Activated CD4-positive, alpha-beta T cell treated with anti-CD3 and anti-CD28 coated beads, Interleukin-2, amount 10 ng/mL, durations not matched to agents 7 days and 5 days (primary cell): ENCODE measurements at places on chromosomes 6 and 20. TPM values are rescaled to one million over a fixed set of nuclear protein-coding genes. Genes with fewer than 3 reads are reported as not detected.

YIPF3 gene
- total RNA-seq: 71.7 TPM

SYCP2 gene
- total RNA-seq: 7.6 TPM

CDH22 gene
- not detected for total RNA-seq

GRCh38 chr6:35977308-35977707 lies 47.1 kb downstream of the SLC26A8 start:
- DNase-seq: no peak
- H3K36me3 ChIP-seq: no peaks in the 10 kb centered on the region
- no peak overlapping the region for H3K4me3 ChIP-seq
- H3K27ac ChIP-seq: no peak overlapping the region
- H3K27me3 ChIP-seq: peaks cover 11% of the 10 kb centered on the region

- no peaks in the 10 kb centered on the region for H3K27me3 ChIP-seq
- no peak for DNase-seq
- no peaks in the 10 kb centered on the region for H3K36me3 ChIP-seq
- no peaks in the 10 kb centered on the region for H3K4me1 ChIP-seq
Measured at GRCh38 chr6:23454080-23454976, 671.7 kb upstream of the NRSN1 start.

DNA sequence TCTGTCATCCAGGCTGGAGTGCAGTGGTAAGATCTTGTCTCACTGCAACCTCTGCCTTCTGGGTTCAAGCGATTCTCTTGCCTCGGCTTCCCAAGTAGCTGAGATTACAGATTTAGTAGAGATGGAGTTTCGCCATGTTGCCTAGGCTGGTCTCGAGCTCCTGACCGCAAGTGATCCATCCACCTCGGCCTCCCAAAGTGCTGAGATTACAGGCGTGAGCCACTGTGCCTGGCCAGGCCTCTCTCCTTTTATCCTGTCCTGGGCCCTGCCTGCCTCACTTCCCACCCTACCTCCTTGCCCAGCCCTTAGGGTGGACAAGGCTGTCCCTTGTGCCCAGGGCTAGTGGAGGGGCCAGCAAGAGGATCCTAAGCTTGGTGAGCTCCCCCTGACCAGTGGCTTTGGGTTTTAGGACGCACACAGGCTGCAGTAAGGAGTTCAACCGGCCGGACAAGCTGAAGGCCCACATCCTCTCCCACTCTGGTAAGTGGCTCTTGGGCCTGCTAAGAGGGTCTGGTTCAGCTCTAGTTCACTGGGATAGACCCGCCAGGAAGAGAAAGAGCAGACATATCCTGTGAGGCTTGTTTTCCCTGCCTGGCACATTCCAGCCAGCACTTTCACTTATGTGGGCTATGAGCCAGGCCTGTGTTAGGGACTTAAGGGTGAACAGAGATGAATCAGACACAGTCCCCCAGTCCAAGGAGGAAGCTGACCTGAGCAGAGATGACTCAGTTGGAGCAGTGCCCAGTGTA lies 21.9 kb upstream of the CHMP4B start:
- no peak for DNase-seq
- H3K36me3 ChIP-seq: peaks cover 3% of the 10 kb centered on the region

GRCh38 chr6:81451787-81452186 lies 300.7 kb downstream of the TENT5A start:
- no peak for DNase-seq
- H3K27me3 ChIP-seq: no peaks in the 10 kb centered on the region

- DNase-seq: no peak
- peaks cover 12% of the 10 kb centered on the region for H3K36me3 ChIP-seq
Measured at GRCh38 chr20:53827292-53828087, 233.9 kb upstream of the ZNF217 start.
